NCI-H524 treated with DMSO at 0.1 percent for 48 hours (cell line): ENCODE measurements at places on chromosomes 2 and 18.

DNA sequence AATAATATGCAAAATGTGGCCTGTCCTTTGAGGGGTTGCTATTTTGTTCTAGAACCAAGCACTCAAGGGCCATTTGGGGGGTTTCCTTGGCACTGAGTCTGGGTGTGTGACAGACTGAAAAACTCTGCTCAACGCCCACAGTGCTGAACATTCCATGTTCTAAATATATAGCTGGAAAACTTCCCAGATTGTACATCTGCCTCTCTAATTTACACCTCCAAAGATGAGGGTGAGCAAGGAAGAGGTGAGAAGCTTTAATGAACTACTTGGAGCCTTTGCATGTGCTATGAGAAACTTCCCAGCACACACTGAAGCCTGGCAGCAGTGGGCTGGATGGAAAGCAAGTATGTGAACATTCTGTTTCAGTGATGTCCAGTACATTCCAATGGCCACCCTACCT is 296.7 kb upstream of the KCNH7 start:
- DNase-seq, result no peak

GRCh38 chr2:36307441-36307840 is 48.1 kb upstream of the CRIM1 start:
- DNase-seq, result no peak

- no peak for DNase-seq
Observed at GRCh38 chr18:27461957-27462356, 276.8 kb upstream of the CHST9 start.

DNA sequence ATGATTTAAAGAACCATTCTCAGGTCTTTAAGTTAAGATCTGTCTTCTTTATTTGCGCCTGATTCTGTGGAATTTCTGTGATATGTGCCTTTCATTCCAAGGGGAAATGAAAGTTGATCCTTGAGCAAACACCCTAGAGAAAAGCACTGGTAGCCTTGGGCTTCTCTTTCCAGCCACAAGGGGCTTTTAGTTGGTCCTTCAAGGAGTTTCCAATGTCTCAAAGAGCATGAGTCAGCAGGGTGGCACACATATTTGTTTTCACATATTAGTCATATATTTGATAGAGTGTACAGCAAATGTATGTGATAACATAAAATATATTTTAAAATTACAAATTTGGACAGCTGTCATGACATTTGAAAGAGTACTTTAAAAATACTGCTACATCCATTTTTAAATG is 339.5 kb downstream of the TXNL1 start:
- no peak for DNase-seq

DNA sequence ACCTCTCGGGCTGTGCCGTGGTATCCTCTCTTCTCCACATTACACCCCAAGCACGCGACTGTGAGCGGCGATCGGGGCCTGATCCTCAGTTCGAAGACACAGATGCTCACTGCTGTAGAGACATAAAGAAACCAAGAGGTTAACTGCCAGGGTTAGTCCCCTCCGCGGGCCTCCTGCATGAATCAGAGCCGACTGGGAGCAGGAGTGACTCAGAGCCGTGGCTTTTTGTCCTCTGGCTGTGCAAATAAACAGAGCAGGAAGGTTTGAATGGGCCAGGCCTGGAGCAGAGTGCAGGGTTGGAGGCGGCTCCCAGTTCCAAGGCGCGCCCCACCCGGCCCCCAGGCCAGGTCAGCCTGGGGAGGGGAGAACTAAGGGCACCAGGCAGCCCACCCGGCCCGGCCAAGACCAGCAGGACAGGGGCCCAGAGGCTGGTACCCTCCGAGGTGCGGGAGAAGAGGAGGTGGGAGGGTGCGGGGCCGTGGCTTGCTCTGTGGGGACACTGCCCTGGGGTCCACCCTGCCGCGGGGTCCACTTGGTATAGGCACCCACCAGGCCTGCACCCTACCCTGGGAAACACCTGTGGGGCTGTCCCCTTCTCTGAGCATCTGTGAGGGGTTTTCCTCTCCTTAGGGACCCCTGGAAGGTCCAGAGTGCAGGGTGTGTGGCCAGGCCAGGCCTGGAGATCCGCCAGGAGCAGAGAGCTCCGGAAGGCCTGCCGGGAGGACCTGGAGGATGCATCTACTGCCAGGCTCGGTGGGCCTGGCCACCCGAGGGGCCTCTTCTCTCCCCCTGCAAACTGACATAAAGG is 16.5 kb downstream of the TWIST2 start:
- DNase-seq, result no peak
